ENCODE measurements at places on chromosomes 5 and 9.

- DNase-seq, result no peak
Observed at GRCh38 chr5:103894882-103895281, 332.3 kb upstream of the NUDT12 start.

- no peak for DNase-seq
Observed at GRCh38 chr5:126686451-126687126, 85.8 kb downstream of the PHAX start.

DNA sequence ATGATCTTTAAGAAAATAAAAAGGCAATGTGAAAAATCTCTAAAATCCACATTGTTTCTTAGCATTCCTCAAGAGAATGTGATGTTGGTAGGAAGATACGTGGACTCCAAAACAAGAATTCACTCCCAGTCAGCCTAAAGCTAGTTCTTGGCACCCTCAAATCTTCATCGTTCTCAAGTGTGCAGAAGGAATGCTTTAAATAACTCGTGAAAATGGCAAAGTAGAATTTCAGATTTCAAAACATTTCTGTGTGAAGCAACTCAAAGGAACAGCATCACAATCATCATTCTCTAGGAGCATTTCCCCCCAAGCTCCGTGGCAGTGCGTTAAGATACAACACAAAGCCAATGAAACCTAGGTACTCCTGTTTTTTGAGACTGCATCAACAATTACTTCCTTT is 185.1 kb upstream of the DMAC1 start:
- DNase-seq, result no peak

- DNase-seq, result no peak
Observed at GRCh38 chr5:83097689-83098231, 20.4 kb downstream of the XRCC4 start.

DNA sequence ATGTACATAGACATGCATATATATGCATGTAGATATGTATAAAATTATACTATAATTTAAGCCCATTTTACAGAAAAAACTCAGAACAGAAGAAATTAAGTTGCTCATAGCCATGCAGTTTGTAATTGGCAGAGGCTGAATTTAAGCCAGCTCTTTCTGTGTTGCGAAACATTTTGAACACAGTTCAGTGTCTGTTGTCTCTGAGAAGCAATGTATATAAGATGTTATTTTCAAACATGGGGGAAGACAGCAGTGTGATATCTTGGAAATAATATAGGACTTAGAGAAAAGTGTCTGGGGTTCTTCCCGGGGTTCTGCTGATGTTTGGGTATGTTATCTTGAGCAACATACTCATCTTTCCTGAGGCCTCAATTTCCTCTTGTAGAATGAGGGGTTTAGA is 37.6 kb downstream of the SVEP1 start:
- no peak for DNase-seq

- DNase-seq, result no peak
Observed at GRCh38 chr5:59132131-59132530, 549.3 kb downstream of the RAB3C start.

- DNase-seq, result no peak
Observed at GRCh38 chr5:132296412-132297016, 2.3 kb downstream of the SLC22A4 start.

DNA sequence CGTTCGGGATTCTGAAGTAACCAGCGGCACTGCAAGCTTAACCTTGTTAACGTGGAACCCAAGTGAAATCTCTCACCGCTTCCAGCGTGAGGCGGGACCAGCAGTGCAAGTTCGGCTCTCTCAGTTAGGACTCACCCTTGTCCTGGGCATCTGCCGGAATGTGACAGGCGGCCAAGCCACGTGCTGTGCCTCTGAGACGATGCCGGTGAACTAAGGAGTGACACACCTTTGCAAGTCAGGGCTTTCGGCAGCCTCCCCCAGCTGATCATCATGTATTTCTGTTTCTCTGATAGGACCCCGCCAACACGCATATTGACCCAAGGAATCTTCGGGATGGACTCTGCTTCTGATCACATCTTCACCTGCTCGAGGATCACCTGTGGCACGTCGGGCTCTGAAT is 415.0 kb upstream of the IRX1 start:
- DNase-seq, result no peak

GRCh38 chr5:110853267-110853666 is 114.5 kb downstream of the SLC25A46 start:
- DNase-seq, result no peak

DNA sequence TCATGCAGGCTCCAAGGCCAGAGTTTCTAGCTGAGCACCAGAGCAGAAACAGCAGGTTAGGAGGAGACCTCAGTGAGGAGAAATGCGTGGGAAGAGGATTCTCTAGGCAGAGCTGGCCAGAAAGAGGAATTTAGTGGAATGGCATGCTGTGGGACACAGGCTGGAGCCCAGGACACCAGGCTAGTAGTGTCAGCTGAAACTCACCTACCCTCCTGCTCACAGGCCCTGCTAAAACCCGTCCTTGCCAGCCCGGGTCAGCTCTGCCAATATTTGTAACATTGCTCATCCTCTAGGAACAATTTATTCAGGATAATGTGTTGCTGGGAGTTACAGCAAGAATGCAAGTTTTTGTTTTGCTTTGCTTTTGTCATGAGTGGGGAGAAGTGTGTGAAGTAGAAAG is 40.2 kb upstream of the AGXT2 start:
- no peak for DNase-seq

- DNase-seq, result no peak
Observed at GRCh38 chr9:69885931-69886330, 65.3 kb downstream of the CFAP95 start.

DNA sequence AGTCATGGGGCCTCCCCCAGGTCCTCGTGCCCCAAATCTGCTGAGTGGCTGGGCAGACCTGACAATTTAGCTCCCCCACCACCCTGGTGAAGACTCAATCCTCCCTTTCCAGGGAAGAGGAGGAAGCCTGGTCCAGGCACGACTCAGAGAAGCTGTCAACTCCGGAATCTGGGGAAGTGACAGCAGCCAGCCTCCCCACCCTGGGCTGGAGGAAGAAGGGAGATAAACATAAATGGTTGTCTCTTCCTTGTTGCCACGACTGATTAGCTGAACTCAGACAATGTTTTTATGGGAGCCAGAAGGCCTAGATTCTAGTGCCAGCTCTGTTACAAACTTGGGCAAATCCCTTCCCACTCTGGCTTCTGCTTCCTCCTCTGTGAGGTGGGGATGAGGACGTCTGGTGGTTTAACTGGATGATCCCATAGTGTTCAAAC is 15.4 kb downstream of the CCDC69 start:
- DNase-seq, result no peak

DNA sequence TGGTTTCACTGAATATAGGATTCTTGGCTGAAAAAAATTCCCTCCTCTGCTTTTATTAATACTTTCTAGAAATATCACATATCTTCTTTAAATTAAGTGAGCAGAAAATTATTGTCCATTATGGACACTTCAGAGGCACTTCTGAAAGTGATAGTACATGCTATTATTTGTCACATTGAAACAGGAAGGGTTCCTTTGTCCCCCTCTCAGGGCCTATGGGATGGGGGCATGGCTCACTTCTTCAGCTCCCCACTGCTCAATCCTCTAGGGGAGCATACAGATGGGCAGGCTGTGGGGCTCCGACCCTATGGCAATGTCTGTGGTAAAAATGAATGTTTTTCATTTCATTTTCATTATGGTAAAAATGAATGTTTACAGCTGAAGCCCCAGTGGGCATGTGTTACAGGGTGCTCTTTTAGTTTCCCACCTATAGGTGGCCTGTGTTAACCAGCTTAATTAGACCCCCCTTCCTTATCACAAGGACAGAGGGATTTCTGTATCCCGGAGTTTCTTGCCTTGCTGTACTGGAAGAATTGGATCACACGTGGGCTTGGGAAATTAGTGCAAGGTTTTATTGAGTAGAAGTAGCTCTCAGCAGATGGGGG is 1225.2 kb downstream of the PTPRD start:
- DNase-seq, result no peak

- peak; percentile 19 for DNase-seq
Observed at GRCh38 chr9:130682421-130683121, 11.0 kb upstream of the EXOSC2 start.

- no peak for DNase-seq
Observed at GRCh38 chr5:77012601-77013000, 17.6 kb upstream of the AGGF1 start.

GRCh38 chr5:153988510-153988909 is 50.2 kb downstream of the FAM114A2 start:
- no peak for DNase-seq

- DNase-seq, result no peak
Observed at GRCh38 chr5:5941486-5941885, 436.9 kb downstream of the MED10 start.

- DNase-seq, result no peak
Observed at GRCh38 chr5:55437452-55437851, 97.3 kb downstream of the PLPP1 start.

- DNase-seq, result no peak
Observed at GRCh38 chr5:120236360-120236759, 227.7 kb upstream of the PRR16 start.

- no peak for DNase-seq
Observed at GRCh38 chr5:97888439-97888838, 705.4 kb upstream of the RIOK2 start.

GRCh38 chr5:112643339-112643971 is 94.2 kb upstream of the APC start:
- DNase-seq, result no peak

DNA sequence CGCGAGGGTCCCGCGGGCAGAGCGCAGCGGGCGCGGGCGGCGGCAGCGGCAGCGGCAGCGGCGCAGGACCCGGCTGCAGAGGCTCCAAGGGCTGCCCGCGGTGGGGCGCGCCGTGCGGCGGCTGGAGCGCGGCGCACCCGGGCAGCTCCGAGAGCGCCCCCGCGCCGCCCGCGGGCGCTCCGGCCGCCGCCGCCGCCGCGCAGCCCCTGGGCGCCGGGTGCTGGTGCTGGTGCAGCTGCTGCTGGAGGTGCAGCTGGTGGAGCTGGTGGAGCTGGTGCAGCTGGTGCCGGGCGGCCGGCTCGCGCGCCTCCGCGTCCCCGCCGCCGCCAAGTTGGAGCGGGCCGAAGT is 644 bp downstream of the IER5L start:
- DNase-seq, result peak; percentile 58

- DNase-seq, result no peak
Observed at GRCh38 chr9:97575673-97576200, 57.4 kb downstream of the TSTD2 start.

DNA sequence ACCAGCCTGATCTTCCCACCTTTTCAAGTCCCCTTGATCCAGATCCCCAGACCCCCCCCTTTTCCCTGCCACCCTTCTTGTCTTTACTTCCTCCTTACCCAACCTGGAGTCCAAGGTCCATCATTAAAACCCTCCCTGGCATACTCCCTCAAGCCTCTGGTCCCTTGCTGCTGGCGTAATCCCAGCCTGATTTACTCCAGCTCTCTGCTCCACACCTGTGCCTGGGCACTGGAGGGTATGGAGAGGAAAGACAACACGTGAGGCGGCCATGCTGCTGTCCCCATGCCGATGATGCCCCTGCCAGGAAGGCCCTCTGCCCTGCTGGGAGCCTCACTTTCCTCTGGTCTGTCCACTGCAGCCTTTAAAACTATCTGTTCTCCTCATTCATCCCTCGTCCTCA is 5.1 kb downstream of the B4GALT7 start:
- DNase-seq, result no peak

GRCh38 chr9:38345851-38346755 is 46.4 kb upstream of the ALDH1B1 start:
- DNase-seq, result no peak

DNA sequence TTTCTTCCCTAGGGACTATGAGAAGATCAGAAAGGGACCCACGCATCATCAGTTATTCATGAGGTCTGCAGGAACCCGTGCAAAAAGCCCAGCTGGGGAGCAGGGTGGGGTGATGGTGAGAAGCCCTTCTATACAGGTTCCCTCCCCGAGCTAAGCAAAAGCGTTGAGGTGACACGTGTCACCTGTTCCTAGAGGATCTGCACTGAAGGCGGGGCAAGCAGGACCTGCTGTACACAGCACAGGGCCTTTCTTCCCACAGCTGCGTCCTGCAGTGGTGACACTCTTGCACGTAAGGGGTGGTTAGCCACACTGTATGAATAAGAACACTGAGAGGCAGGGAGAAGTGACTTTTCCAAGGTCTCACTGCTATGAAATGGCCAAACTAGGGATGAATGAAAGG is 37.2 kb upstream of the SH3PXD2B start:
- no peak for DNase-seq

GRCh38 chr9:127218818-127219217 is 45.8 kb upstream of the GARNL3 start:
- DNase-seq, result no peak

DNA sequence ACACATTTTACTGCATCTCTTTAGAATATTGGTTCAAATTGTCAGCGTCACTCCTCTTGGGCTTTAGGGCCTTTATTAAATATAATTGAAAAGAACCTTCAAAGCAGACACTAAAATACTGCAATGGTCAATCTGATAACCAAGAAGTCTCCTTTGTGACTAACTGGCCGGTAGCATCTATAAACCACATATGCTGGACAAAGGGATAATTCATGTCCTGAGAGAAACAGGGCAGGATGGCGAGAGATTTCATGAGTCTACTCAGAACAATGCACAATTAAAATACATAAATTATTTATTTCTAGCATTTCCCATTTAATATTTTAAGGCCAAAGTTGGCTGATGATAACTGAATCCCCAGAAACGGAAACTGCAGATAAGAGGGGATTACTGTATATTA is 1083.4 kb upstream of the CDH18 start:
- no peak for DNase-seq

DNA sequence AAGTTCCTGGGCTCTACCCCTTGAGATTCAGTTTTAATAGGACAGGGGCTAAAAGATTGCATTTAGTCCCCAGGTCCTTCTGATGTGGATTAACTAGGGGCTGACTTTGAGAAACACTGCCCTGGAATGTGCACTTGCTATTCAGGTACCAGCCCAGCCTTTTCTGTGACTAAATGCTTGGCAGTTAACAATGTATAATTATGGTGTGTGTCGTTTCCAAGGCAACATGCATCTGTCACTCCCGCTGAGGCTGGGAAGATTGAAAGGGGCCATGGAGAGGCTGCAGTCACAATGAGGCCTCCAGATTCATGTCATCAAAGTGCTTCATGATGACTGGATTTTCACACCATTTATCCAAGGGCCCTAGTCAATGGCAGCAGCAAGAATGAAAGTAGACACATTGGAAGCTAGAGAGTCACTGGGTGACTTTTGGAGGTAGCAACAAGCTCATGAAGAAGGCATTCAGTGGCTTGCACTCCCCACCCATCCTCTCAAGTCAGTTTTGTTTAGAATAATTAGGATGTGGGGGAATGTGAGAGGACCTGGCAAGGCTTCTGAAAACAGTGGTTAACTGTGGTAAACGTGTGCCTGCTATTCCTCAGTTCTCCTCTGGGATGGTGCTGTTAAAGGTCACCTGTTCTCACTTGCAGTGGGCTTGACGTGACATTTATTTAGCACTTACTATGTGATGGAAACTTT is 28.3 kb downstream of the RAI14 start:
- no peak for DNase-seq

- no peak for DNase-seq
Observed at GRCh38 chr9:114616684-114617520, 5.8 kb downstream of the TMEM268 start.

- DNase-seq, result no peak
Observed at GRCh38 chr9:130200038-130200849, 28.0 kb downstream of the NCS1 start.

GRCh38 chr5:132250547-132250946 is 6.9 kb upstream of the PDLIM4 start:
- DNase-seq, result no peak

GRCh38 chr9:107274953-107275422 is 8.1 kb upstream of the RAD23B start:
- DNase-seq, result no peak

- no peak for DNase-seq
Observed at GRCh38 chr9:129676975-129677374, 11.5 kb downstream of the PRRX2 start.

GRCh38 chr9:130561056-130561455 is 18.3 kb upstream of the FUBP3 start:
- no peak for DNase-seq

Measured in hypothalamus (tissue), 51 donors.